ENCODE measurements at places on chromosomes 2 and 18.

DNA sequence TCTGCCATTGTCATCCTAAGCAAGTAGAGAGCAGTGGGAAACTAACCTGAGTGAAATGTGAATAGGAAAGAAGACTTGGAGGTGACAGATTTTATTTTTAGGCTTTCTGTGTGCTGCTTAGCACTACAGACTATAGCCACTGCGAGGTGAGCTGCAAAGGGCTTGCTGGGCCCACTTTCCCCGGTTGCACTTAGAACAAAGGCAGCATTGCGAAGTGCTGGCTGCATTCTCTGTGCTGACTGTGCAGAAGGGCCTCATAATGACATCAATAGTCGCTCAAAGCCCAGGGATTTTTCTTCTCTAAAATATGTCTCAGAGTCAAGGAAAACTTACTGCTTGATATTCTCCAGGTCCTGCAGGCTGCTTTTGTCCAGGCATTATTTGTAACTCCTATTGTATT lies 592.1 kb downstream of the TDRD15 start:
- no peaks in the 10 kb centered on the region for H3K4me1 ChIP-seq
- no peak for DNase-seq
- H3K27ac ChIP-seq: no peak overlapping the region

GRCh38 chr2:69660637-69661036 lies 17.1 kb upstream of the AAK1 start:
- no peak overlapping the region for H3K27ac ChIP-seq
- H3K4me1 ChIP-seq: no peaks in the 10 kb centered on the region
- no peaks in the 10 kb centered on the region for H3K36me3 ChIP-seq

DNA sequence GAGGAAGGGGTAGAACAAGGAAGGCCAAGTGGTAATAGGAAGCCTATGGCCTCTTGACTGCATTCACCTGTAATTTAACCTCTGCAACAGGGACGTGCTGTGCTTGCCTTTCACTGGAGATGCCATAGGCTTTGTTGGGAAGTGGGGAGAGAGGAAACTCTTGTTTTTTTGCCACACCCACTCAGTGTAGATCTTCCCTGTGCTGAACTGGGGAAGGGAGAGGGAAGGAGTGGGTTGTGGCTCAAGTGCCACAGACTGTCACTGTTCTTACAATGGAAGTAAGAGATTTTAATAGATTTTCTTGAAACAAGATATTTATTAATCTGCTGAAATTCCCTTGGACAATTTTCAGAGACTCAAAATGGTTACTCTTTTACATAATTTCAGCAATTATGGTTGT lies 127.3 kb downstream of the FAM210A start:
- no peaks in the 10 kb centered on the region for H3K27me3 ChIP-seq
- H3K27ac ChIP-seq: no peak overlapping the region
- no peak overlapping the region for H3K4me3 ChIP-seq
- no peaks in the 10 kb centered on the region for H3K4me1 ChIP-seq

- H3K4me1 ChIP-seq: no peaks in the 10 kb centered on the region
- no peaks in the 10 kb centered on the region for H3K36me3 ChIP-seq
- H3K27ac ChIP-seq: no peak overlapping the region
Measured at GRCh38 chr2:138700716-138701115, 79.5 kb downstream of the NXPH2 start.
